ENCODE measurements at places on chromosomes 1 and 21.

- DNase-seq = no peak
Observed at GRCh38 chr1:159443066-159443750, 3.7 kb downstream of the OR10J1 start.

DNA sequence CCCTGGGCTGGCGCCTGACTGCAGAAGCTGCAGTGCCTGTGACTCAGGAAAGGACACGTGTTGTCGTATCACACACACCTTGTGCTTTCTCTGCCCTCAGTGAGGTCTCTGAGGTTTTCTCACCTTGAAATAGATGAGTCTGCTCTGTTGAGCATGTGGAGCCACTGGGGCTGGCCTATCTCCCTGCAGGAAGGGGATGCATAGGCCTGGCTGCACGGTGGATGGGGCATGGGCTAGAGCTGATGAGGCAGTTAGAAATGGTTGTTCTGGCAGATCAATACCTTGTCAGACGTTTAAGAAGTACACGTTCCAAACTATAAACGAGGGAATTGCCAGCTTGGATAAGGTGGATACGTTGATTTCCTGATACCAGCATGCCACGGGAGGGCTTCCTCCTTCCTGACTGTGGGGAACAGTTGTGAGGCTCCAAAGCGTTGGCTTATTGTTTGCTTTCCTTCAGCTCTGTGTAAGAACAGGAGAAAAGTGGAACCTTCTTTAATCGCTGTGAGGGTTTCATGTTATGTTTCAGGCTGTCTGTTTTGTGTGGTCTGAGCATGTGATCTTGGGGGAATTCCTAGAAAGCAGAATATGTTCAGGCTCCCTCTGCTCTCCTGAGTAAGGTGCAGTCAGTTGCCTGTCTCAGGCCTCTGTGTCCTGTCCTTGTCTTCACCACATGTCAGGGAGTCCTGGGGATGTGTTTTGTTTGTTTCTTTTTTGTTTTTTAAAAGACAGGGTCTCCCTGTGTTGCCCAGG lies 44.8 kb downstream of the PCNT start:
- peak; percentile 58 for DNase-seq

- no peak for DNase-seq
Observed at GRCh38 chr1:59908682-59909081, 17.9 kb downstream of the CYP2J2 start.

DNA sequence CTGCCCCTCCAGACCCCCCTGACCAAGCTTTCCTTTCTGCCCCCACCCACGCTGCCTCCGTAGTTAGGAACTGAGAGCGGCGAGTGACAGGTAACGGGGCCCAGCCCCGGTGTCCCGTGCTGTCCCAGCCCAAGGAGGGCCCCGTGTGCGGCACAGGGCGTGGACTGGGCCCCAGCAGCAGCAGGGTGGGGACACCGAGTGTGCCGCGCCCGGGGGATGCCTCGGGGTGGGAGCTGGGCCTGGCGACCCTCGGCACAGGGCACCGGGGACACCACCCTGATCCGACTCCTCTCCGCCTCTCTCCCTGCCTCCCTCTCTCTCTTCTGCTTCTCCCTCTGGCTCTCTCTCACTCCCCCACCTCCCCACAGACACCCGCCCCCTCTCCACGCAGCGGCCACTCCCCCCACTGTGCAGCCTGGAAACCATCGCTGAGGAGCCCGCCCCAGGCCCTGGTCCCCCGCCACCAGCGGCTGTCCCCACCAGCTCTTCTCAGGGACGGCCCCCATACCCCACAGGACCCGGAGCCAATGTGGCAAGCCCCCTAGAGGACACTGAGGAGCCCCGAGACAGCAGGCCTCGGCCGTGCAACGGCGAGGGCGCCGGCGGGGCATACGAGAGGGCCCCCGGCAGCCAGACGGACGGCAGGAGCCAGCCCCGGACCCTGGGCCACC lies 22.7 kb downstream of the PANK4 start:
- DNase-seq = no peak

GRCh38 chr1:109490029-109490933 lies 3.6 kb upstream of the CYB561D1 start:
- DNase-seq = peak; percentile 69

DNA sequence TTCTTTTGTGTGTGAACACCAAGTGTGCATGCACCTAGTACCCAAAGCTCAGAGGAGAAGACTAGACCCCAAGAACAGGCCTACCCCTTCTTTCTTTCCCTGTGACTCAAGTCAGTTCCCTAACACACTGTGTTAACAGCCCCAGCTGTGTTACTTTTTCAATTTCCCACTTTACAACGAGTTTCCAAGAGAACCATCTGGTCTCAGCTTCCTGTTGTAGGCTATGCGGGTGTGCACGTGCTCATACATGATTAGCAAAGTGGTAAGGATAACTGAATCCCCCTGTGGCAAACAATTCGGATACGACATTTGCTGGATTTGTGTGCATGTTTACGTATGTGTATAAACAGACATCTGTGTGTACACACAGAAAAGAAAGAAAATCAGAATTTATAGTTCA lies 17.9 kb downstream of the IFNAR2 start:
- DNase-seq = no peak

DNA sequence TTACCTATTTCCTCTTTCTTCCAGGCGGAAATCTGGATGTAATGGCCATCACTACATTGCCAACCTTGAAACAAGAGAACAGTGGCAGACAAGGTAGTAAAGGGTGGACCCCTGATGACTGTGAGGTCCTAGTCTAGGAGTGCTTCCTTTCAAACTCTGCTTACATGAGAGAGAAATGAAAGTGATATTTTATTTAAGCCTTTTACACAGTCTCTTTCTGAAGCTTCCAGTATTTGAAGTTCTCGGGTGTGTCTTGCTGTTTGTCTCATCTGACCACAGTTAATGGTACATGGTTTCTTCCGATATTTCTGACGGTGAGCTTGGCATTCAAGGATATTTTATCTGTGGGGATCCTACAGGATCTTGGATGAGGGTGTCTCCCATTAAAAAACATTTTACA lies 215.2 kb downstream of the SLC45A1 start:
- DNase-seq = no peak

DNA sequence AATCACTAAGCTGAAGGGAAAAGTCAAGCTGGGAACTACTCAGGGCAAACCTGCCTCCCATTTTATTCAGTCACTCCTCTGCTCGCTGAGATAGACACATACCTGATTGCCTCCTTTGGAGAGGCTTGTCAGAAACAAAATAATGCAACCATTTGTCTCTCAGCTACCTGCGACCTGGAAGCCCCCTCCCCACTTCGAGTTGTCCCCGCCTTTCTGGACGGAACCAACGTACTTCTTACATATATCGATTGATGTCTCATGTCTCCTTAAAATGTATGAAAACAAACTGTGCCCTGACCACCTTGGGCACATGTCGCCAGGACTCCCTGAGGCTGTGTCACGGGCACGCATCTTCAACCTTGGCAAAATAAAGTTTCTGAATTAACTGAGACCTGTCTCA lies 21.5 kb upstream of the HPDL start:
- DNase-seq = no peak

- no peak for DNase-seq
Observed at GRCh38 chr1:76867342-76868130, at the start of gene ST6GALNAC5. Gene ST6GALNAC5 (plus strand): TSS chr1:76867480.

- DNase-seq = no peak
Observed at GRCh38 chr21:19489930-19490329, 1086.3 kb upstream of the TMPRSS15 start.

DNA sequence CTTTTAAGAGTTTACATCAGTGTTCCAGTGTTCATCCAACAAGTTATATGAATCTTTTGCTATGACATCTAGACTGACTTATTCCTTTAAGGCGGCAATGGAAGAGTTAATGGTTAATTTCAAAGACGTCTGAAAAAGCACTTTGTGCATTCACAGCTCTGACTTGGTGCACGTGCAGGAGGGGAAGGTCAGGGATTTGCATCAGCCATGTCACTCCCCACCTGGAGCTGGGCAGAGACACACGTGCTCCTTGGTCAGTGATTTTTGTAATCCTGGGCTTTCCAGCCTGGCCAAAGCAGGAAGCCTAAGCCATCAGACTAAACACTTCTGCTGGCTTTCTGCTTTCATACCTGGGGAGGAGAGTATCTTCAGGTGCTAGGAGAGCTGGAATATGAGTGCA lies 96.3 kb downstream of the ST3GAL3 start:
- no peak for DNase-seq

DNA sequence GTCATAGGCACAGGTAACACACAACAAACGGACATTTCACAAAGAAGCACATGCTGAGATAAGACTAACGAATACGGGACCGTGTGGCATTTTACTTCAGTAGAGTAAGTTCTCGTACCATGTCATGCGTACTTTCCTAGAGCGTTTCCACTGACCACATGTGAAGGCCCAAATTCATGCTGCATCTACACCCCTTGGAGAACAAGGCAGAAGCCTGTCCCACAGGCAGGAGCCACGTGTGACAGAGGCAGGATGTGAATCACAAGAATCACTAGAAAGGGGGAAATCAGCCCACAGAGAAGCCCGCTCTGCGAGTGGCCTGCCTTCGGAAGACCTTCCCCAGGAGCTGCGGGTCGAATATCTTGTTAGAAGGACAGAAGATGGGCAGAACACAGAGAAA lies 41.8 kb downstream of the URB1 start:
- DNase-seq = no peak

DNA sequence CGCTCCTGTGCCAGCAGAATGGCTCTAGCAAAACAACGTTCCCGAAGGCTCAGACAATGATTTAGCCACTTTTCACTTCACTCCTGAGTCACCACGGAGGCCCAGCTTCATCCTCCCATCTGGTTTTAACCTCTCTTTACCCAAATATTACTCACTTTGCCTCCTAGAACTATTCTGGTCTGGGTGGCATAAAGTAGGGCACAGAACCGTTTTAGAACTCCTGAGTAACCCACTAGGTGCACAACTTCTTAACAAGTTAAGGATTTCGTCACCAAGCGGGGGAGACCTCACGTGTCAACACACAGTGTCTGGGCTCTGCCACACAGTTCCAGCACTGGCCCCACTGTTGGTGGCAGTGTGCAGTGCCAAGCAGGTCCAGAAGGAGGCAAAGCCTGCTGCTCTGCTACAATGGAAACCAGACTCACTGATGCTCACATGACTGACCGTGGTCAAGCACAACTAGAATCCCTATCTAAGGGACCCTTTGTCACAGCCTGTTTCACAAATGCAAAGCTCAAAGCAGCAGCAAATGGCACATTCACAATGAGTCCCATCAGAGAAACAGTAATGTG lies 121.7 kb downstream of the SIPA1L2 start:
- no peak for DNase-seq
